ENCODE measurements at places on chromosomes 6 and 20.
A peak's percentile ranks its signal among the peaks of the same experiment; 100 is the strongest.

DNA sequence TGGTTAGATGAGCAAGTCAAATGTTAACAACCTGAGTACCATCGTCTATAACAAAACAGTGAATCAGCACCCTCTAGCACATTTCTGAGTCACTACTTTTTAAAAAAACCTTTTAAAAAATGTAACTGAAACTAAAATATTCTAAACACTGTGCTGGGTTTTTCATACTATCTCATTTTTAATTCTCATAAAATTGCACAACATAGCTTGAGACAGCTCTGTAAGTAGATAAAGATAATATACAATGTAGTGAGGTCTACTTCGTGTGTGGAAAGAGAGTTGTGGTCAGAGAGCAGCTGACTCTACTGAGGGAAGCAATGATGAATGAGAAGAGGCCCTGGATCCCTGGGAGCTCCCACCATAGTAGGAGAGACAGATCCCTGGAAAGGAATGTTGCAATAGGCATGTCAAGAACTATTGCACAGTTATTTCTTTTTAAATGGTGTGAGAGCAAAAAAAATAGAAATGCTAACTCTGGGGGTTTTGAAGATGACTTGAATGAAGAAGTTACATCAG lies 13.6 kb upstream of the CALHM6 start:
- no peak for DNase-seq

DNA sequence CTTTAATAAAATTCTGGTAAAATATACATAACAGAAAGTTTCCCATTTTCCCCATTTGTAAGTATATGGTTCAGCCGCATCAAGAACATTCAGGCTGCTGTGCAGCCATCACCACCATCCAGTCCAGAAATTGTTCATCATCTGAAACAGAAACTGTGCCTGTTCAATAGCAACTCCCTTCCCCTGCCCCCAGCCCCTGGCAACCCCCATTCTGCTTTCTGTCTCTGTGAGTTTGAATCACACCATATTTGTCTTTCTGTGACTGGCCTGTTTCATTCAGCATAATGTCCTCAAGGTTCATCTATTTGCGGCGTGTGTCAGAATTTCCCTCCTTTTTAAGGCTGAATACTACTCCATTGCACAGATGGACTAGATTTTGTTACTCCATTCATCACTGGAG lies 19.1 kb downstream of the VSTM2L start:
- DNase-seq: no peak

- no peak for DNase-seq
Measured at GRCh38 chr20:17925141-17925939, 43.3 kb downstream of the SNX5 start.

- no peak for DNase-seq
Measured at GRCh38 chr20:10505827-10506226, 70.7 kb downstream of the SLX4IP start.

GRCh38 chr6:131060311-131060710 lies 2.7 kb downstream of the EPB41L2 start:
- no peak for DNase-seq

DNA sequence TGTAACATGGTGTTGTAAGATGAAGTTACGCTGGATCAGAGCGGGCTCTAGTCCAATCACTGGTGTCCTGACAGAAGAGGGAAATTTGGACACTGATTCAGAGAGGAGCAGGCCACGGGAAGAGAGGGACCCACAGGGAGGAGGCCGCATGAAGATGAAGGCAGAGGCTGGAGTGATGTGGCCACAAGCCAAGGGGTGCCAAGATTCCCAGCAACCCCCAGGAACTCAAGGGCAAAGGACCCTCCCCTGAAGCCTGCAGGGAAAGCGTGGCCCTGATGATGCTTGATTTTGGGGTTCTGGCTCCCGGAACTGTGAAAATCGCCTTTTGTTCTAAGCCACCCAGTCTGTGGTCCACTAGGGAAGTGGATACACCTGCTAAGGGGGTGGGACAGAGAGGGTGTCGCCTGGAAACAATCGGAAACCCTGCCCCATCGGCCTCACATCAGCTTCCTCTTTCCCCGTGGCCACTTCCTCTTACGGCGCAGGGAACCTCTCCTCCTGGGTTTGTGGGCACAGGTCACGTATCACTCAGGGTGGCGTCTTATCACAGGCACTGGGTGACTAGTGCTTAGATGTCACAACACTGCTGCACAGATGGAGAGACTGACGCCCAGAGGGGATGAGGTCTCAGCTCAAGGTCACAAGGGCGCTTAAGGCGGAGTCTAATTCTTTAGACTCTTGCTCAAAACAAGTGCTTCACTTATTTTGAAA lies 58.0 kb downstream of the SULF2 start:
- DNase-seq: peak; percentile 94

- DNase-seq: no peak
Measured at GRCh38 chr6:78484198-78485064, 382.9 kb upstream of the IRAK1BP1 start.

- DNase-seq: no peak
Measured at GRCh38 chr6:15357782-15358181, 111.9 kb downstream of the JARID2 start.

DNA sequence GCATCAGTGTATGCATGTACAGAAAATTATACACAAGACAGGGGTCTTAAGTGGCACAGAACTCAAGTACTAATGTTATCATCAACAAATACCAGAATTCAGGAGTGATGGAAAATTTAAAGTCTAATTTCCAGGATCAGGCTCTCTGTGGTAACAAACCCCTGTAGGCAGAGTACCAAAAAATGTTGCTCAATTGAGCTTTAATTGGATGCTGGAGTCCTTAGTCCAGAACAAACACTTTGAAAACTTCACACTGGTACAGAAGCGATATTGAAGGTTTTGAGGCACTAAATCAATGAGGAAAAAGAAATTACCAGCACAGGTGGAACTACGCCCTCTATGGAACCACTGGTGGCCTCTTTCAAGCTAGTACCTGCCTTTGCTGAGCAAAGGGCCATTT lies 113.1 kb downstream of the FOXC1 start:
- DNase-seq: no peak

GRCh38 chr20:8128291-8129060 lies 3.6 kb upstream of the PLCB1 start:
- DNase-seq: no peak

GRCh38 chr6:164401871-164402270 lies 907.5 kb downstream of the C6orf118 start:
- DNase-seq: no peak

DNA sequence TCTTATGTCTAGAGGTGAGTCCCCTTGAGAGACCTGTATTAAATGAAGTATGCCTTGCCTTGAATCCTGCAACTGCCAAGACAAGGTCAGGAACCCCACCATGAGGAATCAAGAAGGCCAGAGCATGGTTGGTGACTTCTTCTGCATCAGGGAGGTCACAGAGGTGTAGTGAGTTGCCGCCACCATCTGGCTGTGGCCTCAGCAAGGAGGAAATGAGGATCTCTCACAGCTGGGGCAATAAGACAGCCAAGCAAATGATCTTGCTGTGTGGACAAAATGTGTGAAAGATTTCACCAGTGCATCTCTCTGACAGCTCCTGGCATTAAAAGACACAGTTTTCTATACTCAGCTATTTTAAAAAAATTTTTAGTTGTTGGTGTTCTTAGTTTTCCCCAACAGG lies 611.0 kb downstream of the DOK5 start:
- DNase-seq: no peak

- DNase-seq: no peak
Measured at GRCh38 chr6:136551103-136551502, 881 bp upstream of the MAP7 start.

DNA sequence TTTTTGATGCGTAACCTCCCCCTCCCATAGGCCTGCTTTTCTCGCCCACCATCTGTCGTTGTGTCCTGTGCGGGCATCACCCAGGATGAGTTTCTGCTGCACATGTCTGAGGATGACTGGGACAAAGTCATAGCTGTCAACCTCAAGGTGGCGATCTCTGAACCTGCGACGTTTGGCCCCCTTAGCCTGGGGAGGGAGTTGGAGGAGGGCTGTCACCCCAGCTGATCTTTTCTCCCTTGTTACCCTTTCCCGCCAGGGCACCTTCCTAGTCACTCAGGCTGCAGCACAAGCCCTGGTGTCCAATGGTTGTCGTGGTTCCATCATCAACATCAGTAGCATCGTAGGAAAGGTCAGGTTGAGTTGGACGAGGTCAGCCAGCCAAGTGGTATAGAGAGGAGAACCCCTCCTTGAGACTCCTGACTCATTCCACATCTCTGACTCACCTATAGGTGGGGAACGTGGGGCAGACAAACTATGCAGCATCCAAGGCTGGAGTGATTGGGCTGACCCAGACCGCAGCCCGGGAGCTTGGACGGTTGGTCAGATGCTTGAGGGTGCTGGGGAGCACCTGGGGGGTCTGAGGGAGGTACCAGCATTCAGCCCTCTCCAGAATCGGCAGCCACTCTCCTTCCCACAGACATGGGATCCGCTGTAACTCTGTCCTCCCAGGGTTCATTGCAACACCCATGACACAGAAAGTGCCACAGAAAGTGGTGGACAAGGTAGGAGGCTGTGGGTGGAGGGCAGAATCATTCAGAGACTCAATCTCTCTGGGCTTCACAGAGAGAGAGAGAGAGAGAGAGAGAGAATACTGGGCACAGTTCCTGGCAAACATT lies 954 bp downstream of the HSD17B8 start:
- no peak for DNase-seq

GRCh38 chr6:22150368-22151035 lies 146.3 kb downstream of the PRL start:
- DNase-seq: no peak

DNA sequence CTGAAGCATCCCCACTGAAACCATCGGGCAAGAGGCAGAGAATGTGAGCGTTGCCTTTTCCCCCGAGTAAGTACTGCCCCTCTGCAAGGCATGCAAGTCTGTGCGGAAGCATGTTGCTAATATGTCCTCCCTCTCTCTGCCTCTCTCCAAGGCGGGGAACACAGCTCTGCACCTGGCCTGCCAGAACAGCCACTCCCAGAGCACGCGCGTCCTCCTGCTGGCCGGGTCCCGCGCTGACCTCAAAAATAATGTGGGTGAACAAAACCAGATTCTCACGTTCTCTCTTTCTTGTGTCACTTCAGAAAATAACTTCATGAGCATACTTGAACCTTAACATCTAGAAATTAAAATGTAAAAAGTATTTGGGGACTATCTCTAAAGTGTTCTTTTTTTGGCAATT lies 26.4 kb downstream of the LYRM2 start:
- DNase-seq: no peak

- no peak for DNase-seq
Measured at GRCh38 chr6:1786455-1787453, 177.0 kb downstream of the FOXC1 start.

- DNase-seq: no peak
Measured at GRCh38 chr6:99181174-99181573, 168.3 kb downstream of the FAXC start.

GRCh38 chr6:37684801-37685200 lies 12.9 kb downstream of the MDGA1 start:
- no peak for DNase-seq

- DNase-seq: no peak
Measured at GRCh38 chr6:15109338-15110090, 136.4 kb upstream of the JARID2 start.

GRCh38 chr6:138310294-138310693 lies 67.4 kb upstream of the SMIM28 start:
- DNase-seq: no peak

GRCh38 chr20:37327748-37328147 lies 18.2 kb upstream of the SRC start:
- DNase-seq: no peak

DNA sequence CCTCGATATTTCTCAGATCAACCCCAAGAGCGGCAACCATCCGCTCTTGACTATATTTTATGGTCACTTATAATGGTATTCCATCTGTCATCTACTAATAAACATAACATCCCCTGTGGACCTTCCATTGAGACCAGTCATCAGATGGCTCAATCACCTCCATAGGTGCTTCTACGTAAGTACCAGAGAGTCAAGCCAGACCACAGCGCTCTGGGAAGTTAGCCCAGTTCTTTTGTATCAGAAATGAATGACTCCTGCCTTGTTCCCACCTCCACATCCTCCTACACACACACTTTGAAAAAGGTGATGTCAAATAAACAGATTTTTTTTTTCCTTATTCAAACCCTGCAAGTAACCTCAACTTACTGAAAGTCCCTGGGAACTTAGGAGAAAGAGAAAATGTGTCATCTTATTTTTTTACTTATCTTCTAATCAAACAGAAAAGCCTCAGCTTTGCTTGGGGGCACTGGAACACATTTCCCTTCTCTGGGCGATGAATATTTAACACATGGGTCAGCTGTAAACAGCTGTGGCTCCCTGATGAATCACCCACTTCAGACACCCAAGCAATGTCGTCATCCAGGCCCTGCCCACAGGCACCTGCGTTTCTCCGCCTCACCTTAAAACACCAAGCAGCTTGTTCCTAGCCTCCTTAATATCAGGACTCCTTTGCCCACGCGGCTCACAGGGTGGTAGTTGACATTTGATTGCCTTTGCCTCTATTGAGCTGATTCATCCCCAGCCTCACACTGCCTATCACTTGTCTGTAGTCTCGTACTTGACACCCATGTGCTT lies 121.4 kb upstream of the LY86 start:
- no peak for DNase-seq

GRCh38 chr6:77425671-77426070 lies 37.6 kb downstream of the HTR1B start:
- DNase-seq: no peak

DNA sequence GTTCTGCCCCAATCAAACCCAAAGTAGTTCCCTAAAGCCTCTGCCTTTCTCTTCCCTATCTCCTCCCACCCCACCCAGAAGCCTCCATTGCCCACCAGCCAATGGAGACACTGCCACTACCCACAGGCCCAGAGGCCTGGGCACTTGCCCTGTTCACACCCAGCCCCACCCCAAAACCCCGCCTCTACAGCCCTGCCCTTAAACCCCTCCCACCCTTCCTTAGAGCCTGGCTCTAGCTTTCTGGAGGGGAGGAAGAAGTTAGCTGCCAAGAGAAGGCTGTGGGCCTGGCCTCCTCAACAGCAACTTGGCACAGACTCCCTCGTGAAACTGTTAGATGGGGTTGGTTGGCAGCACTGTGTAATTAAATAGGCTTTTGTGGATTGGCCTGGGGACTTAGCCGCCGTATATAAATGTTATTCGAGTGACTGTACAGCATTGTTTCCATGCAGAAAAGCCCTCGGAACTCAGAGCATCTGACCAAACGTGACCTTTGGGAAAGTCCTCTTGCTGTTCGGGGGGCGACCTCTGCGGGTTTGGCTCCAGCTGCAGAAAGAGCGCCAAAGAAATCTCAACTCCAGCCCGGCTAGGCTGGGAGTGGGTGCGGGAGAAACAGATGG lies 31.4 kb downstream of the COL11A2 start:
- peak; percentile 33 for DNase-seq

DNA sequence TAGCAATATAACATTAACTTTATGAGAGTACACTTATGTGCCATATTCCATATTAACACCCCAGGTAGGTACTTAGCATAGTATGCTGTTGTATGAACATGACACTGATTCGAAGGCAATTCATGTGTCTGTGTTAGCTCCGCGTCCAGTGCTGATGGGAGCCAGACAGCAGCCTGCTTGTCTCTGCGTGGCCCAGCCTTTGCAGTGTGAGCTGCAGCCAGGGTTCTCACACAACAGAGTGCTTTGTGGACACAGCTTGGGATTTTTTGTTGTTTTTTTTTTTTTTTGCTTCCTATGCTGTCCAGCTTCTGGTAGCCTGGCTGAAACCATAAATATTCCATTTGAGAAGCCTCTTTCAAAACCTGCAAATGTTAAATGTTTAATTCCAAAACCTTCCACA lies 350.9 kb downstream of the SMOC2 start:
- DNase-seq: no peak

Data from Jurkat, Clone E6-1 (cell line).